ENCODE measurements at places on chromosomes 3 and 15.

- no peak overlapping the region for H3K4me3 ChIP-seq
- no peaks in the 10 kb centered on the region for H3K4me1 ChIP-seq
- no peak overlapping the region for H3K27ac ChIP-seq
- no peak for DNase-seq
- H3K27me3 ChIP-seq, result no peaks in the 10 kb centered on the region
- peaks cover 4% of the 10 kb centered on the region for H3K36me3 ChIP-seq
Observed at GRCh38 chr15:23013681-23014080, 25.7 kb downstream of the TUBGCP5 start.

DNA sequence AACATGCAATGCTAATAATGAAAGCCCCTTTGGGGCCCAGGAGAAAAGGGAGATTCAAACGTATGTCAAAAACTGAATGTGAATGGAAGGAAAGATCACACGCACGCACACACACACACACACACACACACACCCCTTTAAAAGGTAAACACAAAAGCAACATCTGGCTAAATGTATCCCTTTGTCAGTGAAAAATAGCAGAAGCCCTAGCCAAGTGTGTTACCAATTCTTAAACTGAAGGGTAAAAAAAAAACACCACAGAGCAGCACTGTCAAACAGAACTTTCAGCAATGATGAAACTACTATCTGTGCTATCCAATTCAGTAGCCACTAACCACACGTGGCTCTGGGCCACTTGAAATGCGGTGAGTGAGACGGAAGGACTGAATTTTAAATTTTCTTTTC is 4.9 kb downstream of the RFTN1 start:
- peaks cover 18% of the 10 kb centered on the region for H3K36me3 ChIP-seq
- H3K4me3 ChIP-seq, result no peak overlapping the region
- peaks cover 44% of the 10 kb centered on the region for H3K4me1 ChIP-seq
- H3K27me3 ChIP-seq, result no peaks in the 10 kb centered on the region

- no peaks in the 10 kb centered on the region for H3K4me1 ChIP-seq
- no peak overlapping the region for H3K27ac ChIP-seq
- H3K4me3 ChIP-seq, result no peak overlapping the region
Observed at GRCh38 chr15:47399100-47399499, 318.2 kb upstream of the SEMA6D start.

DNA sequence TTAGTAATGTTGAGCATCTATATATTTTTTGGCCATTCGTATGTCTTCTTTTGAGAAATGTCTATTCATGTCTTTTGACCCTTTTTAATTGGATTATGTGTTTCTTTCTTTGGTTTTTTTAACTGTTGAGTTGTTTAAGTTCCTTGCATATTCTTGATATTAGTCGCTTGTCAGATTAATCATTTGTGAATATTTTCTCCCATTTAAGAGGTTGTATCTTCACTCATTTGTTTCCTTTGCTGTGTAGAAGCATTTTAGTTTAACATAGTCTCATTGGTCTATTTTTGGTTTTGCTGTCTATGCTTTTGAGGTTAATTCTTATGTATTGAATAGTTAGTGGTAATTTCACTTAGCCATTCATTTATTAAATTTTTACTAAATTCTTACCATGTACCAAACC is 283.8 kb downstream of the ZPLD1 start:
- H3K36me3 ChIP-seq, result no peaks in the 10 kb centered on the region
- H3K4me3 ChIP-seq, result no peak overlapping the region
- no peak overlapping the region for H3K27ac ChIP-seq
- H3K27me3 ChIP-seq, result no peaks in the 10 kb centered on the region
- DNase-seq, result no peak

DNA sequence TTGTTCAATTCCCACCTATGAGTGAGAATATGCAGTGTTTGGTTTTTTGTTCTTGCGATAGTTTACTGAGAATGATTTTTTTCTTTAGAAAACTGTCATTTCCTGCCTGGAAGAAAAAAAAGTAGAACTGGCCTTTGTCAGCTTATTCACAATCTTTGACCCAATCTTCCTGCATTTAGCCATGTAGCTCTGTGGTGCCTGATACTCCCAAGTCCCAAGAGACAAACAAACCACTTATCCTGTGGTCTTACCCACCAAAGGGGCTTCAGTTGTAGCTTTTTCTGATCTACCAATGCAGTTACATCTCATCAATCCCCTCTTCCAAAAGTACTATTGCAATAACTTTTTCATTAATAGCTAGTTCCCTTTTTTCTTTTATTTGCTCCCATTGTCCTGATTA is 444.6 kb downstream of the GRM7 start:
- H3K4me3 ChIP-seq, result no peak overlapping the region
- no peaks in the 10 kb centered on the region for H3K4me1 ChIP-seq
- H3K27me3 ChIP-seq, result no peaks in the 10 kb centered on the region

DNA sequence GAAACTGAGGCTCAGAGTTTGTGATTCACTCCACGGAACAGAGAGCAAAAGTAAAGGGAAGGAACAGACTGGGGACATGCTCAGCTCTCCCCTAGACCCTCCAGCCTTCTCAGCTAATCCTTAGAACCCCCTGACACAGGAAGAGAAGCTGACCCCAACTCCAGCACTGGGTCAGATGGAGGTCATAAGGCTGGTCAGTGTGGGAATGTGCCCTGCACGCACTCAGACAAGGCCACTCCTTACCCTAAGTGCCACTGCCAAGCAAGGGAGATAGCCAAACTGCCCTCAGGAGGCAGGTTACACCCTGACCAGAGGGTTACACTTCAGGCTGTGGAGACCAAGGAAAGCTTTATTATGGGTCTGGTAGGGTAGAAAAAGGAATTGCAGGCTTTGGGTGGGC is 1.2 kb downstream of the RPL29 start:
- H3K4me1 ChIP-seq, result peaks cover 15% of the 10 kb centered on the region
- peaks cover 34% of the 10 kb centered on the region for H3K36me3 ChIP-seq
- H3K27ac ChIP-seq, result peak overlapping the region; percentile 95
- no peak overlapping the region for H3K4me3 ChIP-seq
- DNase-seq, result no peak

GRCh38 chr3:48835650-48836366 is 11.9 kb downstream of the PRKAR2A start:
- no peak overlapping the region for H3K27ac ChIP-seq
- H3K36me3 ChIP-seq, result no peaks in the 10 kb centered on the region
- no peak for DNase-seq
- H3K27me3 ChIP-seq, result no peaks in the 10 kb centered on the region
- no peaks in the 10 kb centered on the region for H3K4me1 ChIP-seq
- no peak overlapping the region for H3K4me3 ChIP-seq

DNA sequence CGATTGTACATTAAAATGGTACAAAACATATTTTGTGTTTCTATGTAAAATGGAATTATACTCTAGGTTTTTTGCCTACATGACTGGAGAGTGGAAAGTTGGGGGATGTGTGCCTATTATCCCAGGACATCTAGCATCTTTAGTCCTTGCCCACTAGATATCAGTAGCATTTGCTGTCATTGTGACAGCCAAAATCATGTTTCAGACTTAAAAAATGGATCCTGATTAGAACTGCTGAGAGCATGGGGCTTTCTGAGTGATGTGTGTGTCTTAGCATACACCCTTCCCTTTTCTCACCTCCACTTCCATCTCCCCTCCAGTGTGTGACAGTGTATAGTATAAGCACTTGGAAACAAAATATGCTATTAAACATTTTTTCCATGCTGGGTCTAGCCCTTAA is 13.3 kb downstream of the ARMC8 start:
- H3K27ac ChIP-seq, result no peak overlapping the region
- no peak overlapping the region for H3K4me3 ChIP-seq
- no peaks in the 10 kb centered on the region for H3K36me3 ChIP-seq
- no peaks in the 10 kb centered on the region for H3K27me3 ChIP-seq
- DNase-seq, result no peak

DNA sequence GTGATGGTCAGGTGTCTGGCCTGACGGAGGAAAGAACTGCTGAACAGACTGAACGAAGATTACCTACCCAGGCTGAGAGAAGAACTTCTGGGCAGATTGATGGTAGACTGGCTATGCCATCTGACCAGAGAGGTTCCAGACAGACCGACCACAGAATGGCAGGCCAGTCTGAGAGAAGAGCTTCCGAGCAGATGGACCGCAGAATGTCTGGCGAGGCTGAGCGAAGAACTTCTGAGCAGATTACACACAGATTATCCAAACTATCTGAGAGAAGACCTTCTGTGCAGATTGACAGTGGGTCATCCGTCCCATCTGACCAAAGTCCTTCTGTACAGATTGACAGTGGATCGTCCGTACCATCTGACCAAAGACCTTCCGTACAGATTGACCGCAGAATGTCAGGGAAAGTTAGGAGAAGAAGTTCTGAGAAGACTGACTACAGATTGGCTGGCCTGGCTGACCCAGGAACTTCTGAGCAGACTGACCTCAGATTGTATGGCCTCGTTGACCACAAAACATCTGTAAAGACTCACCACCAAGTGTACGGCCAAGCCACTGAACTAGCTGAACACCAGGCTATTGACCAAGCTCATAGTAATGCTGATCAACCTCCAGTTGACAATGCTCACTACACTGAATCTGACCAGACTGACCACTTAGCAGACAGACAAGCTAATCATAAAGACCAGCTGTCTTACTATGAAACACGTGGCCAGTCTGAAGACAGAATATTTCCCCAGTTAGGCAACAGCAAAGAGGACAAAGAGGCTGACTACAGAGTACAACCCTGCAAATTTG is 812 bp downstream of the TEX55 start:
- no peaks in the 10 kb centered on the region for H3K27me3 ChIP-seq
- H3K4me3 ChIP-seq, result no peak overlapping the region
- no peak overlapping the region for H3K27ac ChIP-seq

GRCh38 chr3:187027531-187028278 is 97.4 kb downstream of the ST6GAL1 start:
- peak; percentile 41 for DNase-seq
- H3K4me3 ChIP-seq, result peak overlapping the region; percentile 56
- no peaks in the 10 kb centered on the region for H3K27me3 ChIP-seq
- peak overlapping the region; percentile 78 for H3K27ac ChIP-seq
- H3K36me3 ChIP-seq, result no peaks in the 10 kb centered on the region

DNA sequence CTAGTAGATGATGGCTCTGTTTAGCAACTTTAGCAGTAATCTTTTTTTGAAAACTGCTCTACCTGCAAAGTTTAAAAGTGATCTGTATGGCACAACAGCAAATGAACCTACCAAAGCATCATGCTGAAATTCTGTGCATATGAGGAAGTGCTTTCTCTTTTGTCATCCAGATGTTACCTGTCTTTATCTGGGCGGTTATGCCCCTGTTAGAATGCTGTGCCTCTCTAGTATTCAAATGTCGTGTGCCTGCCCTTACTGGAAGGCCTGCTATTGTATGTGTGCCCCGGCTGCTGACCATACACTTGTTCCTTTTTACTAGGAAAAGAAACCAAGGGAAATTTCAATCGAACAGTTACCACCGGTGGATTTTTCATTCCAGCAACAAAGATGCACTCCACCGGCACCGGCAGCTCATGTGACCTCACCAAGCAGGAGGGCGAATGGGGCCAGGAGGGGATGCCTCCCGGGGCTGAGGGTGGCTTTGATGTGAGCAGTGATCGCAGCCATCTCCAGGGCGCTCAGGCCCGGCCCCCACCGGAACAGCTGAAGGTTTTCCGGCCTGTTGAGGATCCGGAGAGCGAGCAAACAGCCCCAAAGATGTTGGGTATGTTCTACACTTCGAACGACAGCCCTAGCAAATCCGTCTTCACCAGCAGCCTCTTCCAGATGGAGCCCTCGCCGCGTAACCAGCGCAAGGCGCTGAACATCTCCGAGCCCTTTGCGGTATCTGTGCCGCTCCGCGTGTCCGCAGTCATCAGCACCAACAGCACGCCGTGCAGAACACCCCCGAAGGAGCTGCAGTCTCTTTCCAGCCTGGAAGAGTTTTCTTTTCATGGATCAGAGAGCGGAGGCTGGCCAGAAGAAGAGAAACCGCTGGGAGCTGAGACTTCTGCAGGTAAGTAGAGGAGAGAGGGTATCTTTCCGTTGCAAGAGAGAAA is 61.6 kb downstream of the TMEM39A start:
- DNase-seq, result no peak
- no peak overlapping the region for H3K27ac ChIP-seq
- H3K4me1 ChIP-seq, result no peaks in the 10 kb centered on the region
- no peak overlapping the region for H3K4me3 ChIP-seq
- peaks cover 16% of the 10 kb centered on the region for H3K36me3 ChIP-seq

GRCh38 chr3:117875887-117876286 is 1158.8 kb downstream of the IGSF11 start:
- H3K27ac ChIP-seq, result no peak overlapping the region
- H3K36me3 ChIP-seq, result no peaks in the 10 kb centered on the region
- no peak overlapping the region for H3K4me3 ChIP-seq
- no peaks in the 10 kb centered on the region for H3K4me1 ChIP-seq
- DNase-seq, result no peak

DNA sequence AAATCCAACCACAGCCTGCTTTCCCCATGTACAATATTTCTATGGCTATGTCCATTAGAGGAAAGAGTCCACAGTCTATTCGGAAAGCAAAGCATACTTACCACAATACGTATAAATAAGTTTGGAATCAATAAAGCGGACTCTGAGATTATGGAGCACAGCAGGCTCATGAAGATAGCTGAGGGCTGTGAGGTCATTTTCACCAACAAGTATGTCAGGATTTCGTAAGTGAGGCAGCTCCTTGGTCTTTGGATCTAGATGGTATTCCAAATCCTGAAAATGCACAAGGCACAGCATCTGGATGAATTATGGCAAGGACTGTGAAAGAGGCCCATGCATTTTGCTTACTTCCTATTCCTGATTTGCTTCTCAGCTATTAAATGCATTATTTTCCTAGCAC is 100.4 kb downstream of the MYO5A start:
- H3K4me1 ChIP-seq, result no peaks in the 10 kb centered on the region
- no peak for DNase-seq
- no peaks in the 10 kb centered on the region for H3K36me3 ChIP-seq
- no peak overlapping the region for H3K27ac ChIP-seq
- H3K4me3 ChIP-seq, result no peak overlapping the region
- H3K27me3 ChIP-seq, result no peaks in the 10 kb centered on the region

DNA sequence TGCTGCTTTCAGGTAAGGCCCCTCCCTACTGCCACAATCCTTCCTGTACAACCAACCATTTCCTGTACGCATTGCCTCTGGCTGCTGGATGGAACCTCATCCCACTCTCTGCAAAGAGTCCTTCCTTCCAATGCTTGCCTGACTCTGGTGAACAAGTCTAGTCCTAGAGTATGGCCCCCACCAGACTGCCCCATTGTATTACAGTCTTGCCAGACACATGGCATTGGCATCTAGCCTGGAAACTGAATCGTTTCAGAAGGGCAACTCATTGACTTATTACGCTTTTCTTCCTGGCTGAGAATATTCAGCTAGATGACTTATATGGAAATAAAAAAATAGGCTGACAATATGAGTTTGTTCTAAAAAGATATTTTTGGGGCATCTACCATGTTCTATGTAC is 170.3 kb downstream of the SUCLG2 start:
- H3K4me3 ChIP-seq, result no peak overlapping the region
- no peak for DNase-seq
- no peak overlapping the region for H3K27ac ChIP-seq
